Posterior vena cava (tissue), 2 donors: ENCODE measurements at places on chromosomes 16 and 17. TPM values are rescaled to one million over a fixed set of nuclear protein-coding genes. Genes with fewer than 3 reads are reported as not detected.

Gene ADAMTS18
- total RNA-seq, result 0.79 TPM

Gene MIS12
- total RNA-seq, result 15.0 TPM

Gene KRT27
- 0.42 TPM for total RNA-seq

Gene HBQ1
- 0.48 TPM for total RNA-seq

Gene IRX5
- 0.38 TPM for total RNA-seq

Gene TNFSF12
- total RNA-seq, result 65.1 TPM

Gene CRYM
- total RNA-seq, result 0.93 TPM

Gene NPIPB9
- 0.29 TPM for total RNA-seq

Gene TMC8
- 6.4 TPM for total RNA-seq

Gene SCN4A
- 0.76 TPM for total RNA-seq

Gene PIK3R6
- 2.1 TPM for total RNA-seq

Gene CSH2
- not detected for total RNA-seq

- DNase-seq, result no peak
Observed at GRCh38 chr16:55101026-55101425, 170.4 kb downstream of the IRX5 start.

DNA sequence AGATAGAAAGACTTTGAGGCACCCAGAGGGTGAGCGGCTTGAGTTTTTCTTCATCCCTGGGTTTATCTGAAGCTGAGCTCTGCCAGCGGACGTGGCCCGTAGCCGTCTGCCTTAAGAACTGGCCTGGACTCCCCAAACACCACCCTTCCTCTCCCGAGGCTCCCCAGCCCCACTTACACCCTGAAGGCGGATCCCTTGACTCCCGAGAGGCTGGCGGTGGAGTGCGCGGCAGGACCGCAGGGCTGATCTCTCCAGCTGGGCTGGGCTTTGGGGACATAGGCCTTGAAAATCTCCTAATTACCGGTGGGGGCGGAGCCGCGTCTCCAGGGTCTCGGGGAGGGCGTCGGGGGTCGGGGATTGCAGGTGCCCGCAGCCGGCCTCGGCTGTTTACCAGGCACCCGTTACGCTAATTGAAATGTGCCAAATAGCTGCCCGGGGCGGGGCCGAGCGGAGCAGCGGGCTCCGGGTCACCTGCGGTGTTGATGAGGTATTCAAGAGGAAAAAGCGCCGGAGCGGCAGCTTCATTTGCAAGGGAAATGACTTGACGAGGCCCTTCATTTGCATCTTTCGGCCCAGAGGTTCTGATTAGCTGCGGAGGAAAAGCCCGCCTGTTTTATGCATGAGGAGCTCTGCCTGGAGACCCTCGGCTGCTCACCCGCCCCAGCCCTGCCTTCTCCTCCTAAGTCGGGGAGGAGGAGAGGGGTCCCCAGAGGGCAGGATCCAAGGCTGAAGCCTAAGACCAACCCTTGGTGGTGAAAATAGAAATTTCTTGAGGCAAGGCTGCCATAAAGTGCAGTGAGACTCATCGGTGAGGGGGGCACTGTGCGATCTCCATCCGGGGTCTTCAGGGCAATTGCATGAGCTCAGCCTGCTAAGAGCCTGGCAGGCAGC lies 100.7 kb downstream of the MGAT5B start:
- DNase-seq, result no peak

DNA sequence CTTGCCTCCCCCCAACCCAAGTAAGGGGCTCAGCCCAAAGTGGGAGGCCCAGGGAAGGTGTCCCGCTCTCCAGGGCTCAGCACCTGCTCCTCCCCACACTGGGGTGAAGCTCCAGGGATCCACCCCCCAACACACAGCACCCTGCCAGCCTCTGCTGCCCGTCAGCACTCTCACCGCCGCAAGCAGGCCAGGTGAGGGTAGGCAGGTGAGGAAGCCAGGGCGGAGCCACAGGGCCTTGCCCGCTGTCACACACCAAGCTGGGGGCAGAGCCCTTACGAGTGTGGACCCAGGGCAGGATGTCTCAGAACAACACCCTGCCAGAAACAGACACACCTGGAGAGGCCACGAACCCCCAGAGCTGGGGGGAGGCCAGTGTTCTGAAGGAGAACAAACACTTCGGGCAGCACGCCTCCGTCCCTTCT lies 19.5 kb downstream of the PLLP start:
- peak; percentile 59 for DNase-seq

GRCh38 chr16:3842994-3843393 lies 37.5 kb downstream of the CREBBP start:
- no peak for DNase-seq

- DNase-seq, result no peak
Observed at GRCh38 chr16:50161950-50162349, 8.8 kb downstream of the TENT4B start.

DNA sequence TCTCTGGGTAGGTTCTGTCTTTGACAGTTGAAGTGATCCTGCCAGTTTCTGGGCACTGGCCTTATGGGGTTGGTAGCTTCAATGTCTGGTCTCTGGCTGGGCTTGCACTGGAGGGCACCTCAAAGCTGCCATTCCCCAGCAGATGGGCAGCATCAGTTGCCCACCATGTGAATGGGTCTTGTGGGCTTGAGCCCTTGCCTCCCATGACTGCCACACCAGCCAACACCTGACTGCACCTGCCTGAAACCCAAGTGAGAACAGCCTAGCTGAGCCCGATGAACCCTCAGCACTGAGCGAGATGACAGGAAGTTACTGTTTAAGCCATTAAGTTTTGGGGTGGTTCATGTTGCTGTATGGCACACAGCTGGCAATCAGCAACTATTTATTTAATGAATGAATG lies 69.1 kb upstream of the AXIN2 start:
- no peak for DNase-seq

DNA sequence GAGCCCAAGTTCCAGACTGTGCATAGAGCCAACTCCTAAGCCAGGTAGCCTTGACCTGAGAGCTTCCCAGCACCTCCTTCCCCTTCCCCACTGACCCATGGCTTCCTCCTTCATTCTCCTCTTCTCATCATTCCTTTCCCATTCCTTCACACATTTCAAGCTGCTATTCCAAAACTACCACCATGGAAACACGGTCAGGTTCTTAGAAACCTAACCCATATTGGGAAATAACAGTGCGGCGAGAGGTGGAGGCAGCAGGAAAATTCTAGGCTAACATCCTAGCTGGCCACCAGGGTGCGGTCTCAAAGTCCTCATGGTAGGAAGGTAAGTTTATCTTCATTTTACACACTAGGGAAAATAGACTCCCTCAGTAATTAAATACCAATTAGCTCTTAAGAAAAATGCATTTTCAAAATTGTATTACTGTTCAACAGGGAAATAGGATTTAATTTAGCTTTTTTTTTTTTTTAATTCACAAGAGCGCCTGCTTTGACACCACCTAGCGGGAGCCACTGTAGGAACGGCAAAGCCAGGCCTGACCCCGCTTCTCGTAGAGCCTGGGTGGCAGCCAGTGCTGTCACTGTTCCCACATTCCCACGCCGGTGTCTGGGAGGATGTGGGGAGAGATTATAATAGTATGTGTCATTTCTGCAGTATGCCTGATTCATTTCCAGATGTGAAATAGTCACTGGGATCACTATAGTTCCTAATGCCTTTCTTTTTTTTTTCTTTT lies 14.0 kb upstream of the SPHK1 start:
- peak; percentile 97 for DNase-seq

GRCh38 chr17:66268247-66268927 lies 34.0 kb upstream of the PRKCA start:
- DNase-seq, result no peak

- DNase-seq, result peak; percentile 93
Observed at GRCh38 chr17:63445954-63446752, at the start of gene CYB561. Gene CYB561, minus strand, starts transcription at chr17:63446306. Its CDS starts 8,759 bp downstream, at chr17:63437547.

GRCh38 chr16:48623304-48624016 lies 13.5 kb upstream of the N4BP1 start:
- DNase-seq, result peak; percentile 95

DNA sequence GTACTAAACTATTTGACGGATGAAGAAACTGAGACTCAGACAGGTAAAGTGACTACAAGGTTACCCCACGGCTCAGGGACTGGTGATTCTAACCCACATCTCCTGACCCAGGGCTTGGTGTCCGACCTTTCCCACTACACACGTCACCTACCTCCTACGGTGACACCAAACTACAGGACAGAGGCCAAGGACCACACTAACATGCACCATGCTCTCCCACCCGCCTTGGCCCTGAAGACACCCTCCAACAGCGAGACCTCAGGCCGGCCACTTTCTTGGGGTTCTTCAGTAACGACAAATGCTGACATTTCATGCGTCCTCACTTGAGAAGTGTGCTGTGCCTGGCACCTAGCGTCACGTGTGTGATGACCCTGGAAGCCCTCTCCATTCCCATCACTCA lies 6.4 kb downstream of the KNOP1 start:
- DNase-seq, result no peak

- DNase-seq, result no peak
Observed at GRCh38 chr17:57679906-57680695, 65.0 kb downstream of the CCDC182 start.

- DNase-seq, result no peak
Observed at GRCh38 chr17:18968345-18968744, 16.4 kb downstream of the SLC5A10 start.

- peak; percentile 34 for DNase-seq
Observed at GRCh38 chr17:45087504-45087975, 26.4 kb downstream of the NMT1 start.

- DNase-seq, result no peak
Observed at GRCh38 chr17:74020522-74020921, 183.0 kb upstream of the RPL38 start.

- DNase-seq, result peak; percentile 76
Observed at GRCh38 chr17:4998732-4999429, 1.1 kb downstream of the KIF1C start.

- DNase-seq, result peak; percentile 91
Observed at GRCh38 chr17:385178-385835, 32.7 kb upstream of the RPH3AL start.

DNA sequence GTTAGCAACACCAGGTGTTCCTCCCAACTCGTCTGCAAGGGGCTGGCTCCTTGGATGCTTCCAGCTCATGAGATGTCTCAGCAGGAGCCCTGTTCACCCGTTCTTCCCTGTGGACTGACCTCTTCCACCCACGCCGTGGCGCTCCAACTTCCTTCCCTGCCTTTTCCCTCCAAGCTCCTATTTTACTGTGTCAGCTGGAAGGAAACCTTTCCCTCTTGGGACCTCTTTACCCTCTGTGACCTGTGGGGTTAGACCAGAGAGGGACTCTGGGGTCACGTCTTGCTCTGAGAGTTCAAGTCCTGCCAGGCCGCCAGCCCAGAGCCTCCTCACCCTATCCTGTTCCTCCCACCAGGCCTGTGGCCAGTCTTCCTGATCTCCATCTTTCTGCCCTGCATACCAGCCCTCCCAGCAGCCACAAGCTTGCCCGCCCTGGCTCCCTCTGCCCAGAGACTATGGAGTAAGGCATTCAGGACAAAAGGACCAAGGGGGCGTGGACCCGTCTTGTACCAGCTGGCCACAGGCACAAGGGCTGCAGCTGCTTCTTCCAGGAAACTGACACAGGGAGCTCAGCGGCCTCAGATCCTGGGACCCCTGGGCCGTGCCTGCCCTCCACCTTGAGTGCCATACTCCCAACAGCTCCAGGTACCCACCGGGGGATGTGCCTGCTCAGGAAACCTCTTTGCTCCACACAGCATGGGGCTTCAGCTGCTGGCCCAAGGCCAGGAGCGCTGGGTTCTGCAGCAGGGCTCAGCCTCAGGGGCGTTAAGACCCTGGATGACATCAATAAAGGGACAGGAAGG lies 3.0 kb downstream of the PAQR4 start:
- DNase-seq, result no peak

DNA sequence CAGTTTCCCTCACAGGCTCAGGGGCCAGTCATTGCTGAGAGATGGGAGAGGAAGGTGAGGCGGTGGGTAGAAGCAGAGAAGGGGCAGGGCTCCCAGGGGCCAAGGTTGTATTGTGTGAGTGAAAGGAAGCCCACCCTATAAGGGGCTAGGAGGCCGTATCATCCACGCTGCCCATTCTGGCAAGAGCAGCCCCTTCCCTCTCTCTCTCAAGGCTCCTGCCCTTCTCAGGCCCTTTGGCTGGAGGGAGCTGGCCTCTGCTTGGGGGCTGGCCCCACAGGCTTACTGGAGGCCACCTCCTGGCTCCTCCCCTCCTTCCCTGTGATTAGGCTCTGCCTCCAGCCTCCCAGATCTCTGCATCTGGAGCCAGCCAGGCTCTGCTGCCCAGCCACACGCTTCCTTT lies 7.6 kb downstream of the TBKBP1 start:
- peak; percentile 65 for DNase-seq

DNA sequence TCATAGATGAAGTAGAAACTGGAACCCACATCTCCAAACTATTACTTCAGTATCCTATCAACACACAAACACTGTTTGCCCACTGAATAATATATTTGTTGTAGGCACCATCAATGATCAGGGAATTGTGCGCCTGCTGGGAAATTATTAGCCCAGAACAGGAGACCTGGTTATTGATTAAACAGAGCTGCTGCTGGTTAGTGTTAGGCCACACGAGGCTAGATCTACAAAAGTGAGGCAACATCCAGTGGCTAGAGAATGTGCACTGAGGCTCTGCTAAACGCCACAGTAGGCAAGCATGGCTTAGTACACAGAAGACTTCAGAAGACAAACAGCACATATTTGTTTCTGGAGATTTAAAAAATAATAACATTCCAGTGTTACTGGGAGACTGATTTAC lies 11.0 kb downstream of the ABHD15 start:
- no peak for DNase-seq
